NCI-H2171 (cell line): ENCODE measurements at places on chromosomes 12 and 14.

DNA sequence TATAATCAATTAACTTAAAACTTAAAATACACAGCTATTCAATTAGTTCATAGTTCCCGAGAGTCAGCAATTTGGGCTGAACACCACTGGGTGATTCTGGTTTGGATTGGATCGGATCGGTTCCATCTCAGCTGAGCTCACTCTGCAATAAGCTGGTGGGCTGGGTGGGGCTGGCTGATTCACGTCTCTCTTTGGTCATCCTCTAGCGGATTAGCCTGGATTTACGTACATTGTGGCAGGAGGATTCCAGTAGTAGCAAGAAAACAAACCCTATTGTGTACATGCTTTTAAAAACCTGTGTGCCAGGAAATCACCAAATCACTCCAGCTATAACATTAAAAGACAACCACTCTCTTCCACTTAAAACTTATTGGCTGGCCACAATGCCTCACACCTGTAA lies 3.2 kb upstream of the CLEC4C start:
- DNase-seq = no peak

GRCh38 chr14:67018720-67019119 lies 170.5 kb upstream of the GARIN2 start:
- no peak for DNase-seq

DNA sequence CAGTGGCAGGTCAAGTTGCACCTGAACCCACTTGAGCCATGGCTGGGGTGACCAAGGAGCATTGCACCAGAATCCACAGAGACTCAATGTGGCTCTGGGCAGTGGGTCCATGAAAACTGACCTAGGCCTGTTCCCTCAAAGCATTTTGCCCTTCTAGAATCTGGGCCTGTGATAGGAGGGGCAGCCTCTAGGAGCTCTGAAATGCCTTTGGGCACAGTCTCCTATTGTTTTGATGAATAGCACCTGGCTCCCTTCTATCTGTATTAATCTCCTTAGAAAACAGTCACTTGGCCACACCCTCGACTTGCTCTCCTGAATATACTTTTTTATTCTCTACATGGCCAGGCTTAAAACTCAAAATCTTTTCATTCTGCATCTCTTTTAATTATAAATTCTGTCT lies 14.1 kb upstream of the KRAS start:
- DNase-seq = no peak

GRCh38 chr14:73718418-73719251 lies 4.5 kb upstream of the PNMA1 start:
- no peak for DNase-seq

GRCh38 chr14:95275494-95275893 lies 44.2 kb downstream of the CLMN start:
- DNase-seq = no peak

DNA sequence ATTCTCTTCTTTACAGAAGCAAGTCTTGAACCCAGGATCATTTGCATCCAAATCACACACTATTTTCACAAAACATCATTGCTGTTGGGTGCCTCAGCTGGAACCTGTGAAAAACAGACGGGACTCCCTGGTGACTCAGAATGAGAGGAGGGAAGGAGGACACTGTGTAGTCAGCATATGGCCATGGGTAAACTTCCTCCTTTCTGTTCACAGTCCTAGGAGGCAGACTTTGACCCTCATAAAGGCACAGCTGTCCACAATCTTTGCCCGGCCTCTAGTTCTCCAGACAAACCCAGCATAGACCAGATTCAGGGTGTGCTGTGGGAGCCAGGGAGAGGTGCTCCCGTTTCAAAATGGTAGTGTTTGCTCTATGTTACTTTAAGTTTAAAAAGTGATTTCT lies 62.0 kb downstream of the DYRK2 start:
- no peak for DNase-seq

DNA sequence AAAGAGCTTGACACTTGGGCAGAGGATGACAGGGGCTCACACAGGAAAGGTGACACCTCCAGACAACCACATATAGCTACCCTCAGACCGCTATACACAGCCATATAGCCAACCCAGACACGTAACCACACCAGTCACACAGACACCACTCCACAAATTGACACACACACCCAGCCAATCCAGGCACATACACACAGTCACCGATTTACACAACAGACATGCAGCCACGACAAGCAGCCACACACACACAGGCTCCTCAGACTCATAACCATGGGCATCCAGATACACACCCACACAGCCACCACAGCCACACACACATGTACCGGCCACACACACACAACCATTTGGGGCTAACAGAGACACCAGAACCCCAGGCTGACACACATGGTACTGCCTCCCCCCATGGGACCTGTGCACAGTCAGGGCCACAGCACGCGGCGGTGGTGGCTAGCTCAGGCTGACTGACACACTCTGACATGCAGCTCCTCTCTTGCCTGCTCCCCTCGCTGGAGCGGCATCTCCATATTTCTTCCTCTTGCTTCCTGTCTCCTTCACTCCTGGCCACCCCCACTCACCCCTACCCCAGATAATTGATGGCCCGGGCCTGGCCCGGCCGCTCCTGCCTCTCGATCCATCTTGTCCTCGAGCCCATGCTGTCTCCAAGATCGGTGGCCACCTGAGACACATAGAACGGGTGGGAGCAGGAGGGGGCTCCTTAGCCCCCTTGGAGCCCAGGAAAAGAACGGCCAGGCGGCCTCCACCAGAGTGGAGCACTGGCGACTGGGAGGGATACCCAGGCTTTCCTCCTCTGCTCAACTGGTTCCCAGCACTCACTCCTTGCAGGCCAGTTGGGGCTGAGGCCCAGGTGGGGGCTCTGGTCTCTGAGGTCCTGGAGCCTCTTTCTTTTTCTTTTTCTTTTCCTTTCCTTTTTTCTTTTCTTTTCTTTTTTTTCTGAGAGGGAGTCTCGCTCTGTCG lies 6.0 kb upstream of the SHMT2 start:
- DNase-seq = no peak

GRCh38 chr14:69861025-69861569 lies 18.1 kb upstream of the SMOC1 start:
- DNase-seq = no peak

DNA sequence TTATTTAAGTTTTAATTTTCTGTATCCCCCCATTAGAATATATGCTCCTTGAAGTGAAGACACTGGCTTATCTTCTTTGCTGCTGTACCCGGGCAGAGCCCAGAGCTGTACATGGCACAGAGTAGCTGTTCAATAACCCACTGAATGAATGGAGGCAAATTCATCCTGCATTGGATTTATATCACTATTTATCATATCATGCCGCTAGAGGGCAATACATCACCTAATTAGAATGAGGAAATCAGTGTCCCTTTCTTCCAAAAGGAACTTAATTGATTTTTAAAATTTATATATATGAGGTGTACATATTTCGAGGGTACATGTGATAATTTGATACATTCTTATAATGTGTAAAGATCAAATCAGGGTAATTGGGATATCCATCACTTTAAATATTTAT lies 89.2 kb upstream of the TMEM260 start:
- DNase-seq = peak; percentile 50

DNA sequence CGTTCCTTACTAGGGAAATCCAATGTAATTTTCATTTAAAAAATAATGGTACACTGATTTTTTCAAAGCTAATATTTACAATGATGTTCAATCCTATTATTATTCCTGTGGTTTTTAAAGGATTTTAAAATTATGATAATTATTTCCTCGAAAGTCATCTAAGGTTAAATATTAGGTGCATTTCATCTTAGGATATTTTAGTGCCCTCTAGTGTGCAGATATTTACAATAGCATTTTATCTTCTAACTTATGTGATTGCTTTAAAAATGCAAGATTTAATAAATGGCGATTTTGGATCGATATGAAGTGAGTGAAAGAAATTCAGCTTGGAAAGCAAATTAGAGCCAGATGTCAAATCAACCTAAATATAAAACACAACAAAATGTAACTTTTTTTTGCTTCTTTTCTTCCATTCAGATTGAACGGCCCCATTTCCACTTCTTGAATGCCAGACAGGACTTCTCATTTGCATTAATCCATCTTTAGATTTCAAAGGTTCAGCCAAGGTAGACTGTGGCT lies 293.5 kb downstream of the SLC6A15 start:
- no peak for DNase-seq

GRCh38 chr12:65217086-65217485 lies 47.7 kb downstream of the LEMD3 start:
- DNase-seq = no peak

DNA sequence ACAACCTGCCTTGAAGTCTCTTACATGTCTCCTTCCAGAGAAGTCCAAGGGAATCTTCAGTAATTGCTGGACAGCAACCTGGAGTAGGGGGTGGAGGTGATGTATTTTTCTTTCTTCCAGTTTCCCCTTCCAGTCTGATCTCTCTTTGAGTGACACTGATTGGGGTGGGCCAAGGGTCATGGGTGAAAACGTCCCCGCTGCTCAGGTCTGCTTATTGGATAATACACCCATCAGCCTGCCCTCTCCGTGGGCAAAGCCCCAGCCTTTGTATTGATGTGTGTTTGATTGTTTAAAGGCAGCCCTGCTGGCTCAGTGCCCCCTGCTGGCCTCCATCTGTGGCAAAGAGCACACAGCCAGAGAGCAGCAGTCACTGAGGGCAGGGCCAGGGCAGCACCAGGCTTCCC lies 35.7 kb upstream of the ATP2A2 start:
- no peak for DNase-seq
